Caki2 (cell line): ENCODE measurements at places on chromosomes 16 and 17.

- no peak for DNase-seq
These were observed 13.0 kb downstream of the HAS3 start for GRCh38 chr16:69118468-69118867.

DNA sequence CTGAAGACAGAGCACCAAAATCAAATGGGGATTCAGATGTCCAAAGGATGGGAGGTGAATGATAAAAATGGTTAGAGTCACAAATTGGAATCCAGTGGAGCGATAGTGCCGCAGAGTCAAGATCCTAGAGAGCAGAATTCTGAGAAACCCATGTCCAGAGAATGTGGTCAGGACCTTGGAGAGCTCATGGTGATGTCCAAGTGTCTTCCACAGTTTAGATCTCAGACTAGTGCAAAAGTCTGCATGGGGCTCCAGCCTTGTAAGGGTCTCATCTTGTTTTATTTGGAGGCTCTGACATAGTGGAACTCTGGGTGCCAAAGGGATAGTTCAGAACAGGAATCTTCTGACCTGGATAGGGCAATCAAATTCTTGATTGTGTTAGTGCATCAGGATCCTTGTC, 245.9 kb upstream of the HSBP1 start:
- peak; percentile 16 for DNase-seq

DNA sequence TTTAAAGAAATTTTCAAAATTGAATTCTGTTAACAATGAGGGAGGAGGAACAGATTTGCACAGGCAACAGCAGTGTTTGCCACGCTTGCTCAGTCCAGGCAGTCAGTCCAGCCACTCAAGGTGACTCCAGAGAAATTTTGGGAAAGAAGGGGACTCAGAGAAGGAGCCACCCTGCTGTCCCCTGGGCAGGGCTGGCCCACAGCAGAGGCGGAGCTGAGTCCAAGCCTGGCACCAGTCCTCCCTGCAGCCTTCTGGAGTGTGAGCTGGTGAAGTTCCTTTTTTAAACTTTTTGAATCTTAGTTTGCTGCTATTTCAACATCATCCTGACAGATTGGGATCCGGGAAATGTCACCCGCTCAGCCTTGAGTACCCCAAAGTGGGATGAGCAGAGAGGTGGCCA, 14.5 kb upstream of the SLC47A2 start:
- no peak for DNase-seq

DNA sequence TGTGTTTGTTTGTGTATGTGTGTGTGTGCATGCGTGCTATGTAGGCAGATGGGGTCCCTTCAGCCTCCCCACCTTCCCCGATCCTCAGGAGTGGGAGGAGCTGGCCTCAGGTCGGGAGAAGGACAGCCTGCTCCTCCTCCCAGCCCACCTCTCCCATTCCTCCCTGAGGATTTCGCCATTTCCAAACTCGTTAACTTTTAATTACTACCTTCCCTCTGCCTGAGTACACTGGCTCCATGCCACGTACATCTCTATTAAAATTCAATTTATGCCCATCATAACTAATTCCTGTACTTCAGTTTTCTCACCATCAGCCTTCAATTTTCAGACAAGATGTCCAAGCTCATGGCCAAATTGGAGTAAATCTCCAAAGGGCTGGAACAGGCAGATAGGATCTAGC, 148.6 kb downstream of the SDK2 start:
- no peak for DNase-seq

- DNase-seq, result no peak
These were observed 319.2 kb downstream of the SOX9 start for GRCh38 chr17:72439893-72440502.

- DNase-seq, result no peak
These were observed 107.7 kb downstream of the TOX3 start for GRCh38 chr16:52439171-52439701.

GRCh38 chr16:660459-661183, 7.3 kb upstream of the RHOT2 start:
- peak; percentile 88 for DNase-seq

DNA sequence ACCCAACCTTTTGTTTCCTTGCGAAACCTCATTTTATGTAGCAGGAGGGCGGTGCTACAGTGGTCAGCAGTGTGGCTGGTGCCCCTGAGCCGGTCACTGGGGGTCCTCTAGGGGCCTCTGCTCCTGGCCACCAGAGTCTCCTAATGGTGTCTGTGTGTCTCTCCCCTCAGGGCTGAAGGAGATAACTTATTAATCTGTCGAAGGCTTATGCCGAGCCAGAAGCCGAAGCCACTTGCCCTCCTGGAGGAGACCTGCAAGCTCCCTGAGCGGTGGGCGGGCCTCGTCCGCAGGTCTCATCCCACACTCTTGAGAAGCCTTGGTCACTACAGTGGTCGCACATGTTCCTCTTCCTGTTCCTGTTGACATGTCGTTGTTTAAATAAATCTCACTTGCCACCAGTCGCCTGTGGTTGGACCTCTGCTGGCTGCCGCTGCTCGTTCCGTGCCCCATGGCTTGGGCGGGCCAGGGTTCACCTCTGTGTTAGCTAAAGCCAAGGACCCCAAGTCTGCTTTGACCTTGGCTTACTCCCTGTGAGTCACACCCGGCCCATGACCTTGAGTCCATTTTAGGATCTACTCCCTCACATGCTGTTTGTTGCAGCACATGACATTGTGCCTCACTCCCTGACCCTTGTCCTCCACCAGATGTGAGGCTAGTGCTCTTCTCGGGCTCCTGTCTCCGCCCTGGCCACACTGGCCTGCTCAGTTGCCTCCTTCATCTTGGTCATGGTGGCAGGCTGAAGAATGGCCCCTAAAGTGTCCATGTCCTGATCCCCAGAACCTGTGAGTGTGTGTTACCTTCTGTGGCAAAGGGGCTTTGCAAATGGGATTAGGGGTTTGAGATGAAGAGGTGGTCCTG, 38.7 kb upstream of the AQP8 start:
- no peak for DNase-seq

DNA sequence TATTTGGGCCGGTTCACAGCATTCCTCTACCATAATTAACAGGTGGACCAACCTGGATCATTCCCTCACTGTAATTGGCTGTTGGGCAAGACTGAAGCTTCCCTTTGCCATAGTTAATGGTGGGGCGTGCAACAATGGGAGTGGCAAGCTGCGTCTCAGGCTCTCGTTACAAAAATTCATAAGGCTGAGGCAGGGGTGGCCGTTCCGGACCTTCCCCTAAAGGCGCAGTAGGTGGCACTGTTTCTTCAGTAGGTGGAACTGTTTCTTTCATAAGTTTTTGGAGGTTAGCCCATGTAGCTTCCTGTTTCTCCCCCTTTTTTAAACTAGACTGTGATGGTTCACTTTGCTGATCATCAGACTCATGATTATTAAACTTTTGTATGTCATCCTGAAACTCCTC, 17.0 kb upstream of the TMC5 start:
- no peak for DNase-seq

- DNase-seq, result no peak
These were observed 220.3 kb upstream of the IRX3 start for GRCh38 chr16:54506741-54507500.

- no peak for DNase-seq
These were observed 4.8 kb downstream of the RHBDF2 start for GRCh38 chr17:76496464-76496863.

DNA sequence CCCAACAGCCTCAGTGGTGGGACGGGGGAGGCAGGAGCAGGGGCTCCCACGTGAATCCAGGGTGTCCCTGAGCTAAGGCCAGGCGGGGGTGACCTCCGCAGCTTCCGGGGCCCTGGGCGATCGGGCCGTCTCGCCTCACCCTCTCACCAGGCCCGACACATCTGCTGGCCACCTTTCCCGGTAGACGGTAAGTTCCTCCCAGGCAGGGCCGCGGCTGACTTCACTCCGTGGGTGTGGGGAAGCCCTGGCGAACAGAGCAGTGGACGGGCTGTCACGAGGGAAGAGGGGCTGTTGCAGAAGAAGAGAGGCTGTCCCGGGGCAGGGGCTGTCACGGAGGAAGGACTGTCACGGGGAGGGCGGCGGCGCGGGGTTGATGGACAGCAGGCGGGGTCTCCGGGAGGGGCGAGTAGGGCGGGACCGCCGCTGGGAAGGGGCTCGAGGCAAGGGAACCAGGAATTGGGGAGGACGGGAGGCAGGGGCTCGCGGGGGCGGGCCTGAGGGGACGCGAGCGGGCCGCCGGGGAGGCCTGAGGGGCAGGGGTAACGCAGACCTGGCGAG, 498 bp downstream of the PKMYT1 start:
- no peak for DNase-seq

DNA sequence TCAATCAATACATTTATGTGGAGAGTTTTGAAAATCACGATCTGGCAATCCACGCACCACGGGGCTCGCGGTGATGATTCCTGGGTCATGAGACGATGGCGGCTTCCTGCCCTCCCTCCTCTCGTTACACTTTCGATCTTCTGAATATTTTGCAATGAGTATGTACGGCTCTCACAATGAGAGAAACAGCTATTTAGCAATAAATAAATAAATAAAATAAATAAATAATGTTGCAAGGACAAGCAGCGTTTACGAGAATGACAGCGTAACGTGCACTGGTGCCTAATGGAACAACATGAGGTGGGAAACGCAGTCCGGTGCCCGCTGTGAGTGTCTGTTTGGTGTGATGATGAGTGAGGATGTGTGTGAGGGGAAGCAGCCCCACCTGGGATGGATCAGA, 46.7 kb upstream of the JPH3 start:
- DNase-seq, result no peak

DNA sequence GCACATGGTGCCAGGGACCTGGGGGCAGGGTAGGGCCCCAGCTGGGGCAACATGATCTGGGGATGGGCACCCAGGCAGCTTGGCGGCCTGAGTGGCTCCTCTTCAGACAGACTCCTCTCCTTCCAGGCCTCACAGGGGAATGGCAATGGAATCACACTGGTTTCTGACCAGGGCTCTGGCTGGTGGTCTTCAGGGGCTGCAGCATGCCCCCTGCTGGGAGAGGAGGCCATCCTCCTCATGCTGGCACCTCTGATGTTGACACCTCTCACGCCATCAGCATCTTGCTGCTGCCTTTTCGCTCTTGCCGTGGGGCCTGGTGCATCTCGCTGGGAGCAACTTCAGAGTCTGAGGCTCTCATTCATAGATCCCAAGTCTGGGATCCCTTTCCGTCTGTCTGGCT, 11.2 kb upstream of the GFOD2 start:
- DNase-seq, result no peak

- no peak for DNase-seq
These were observed 270.1 kb downstream of the PHKB start for GRCh38 chr16:47731252-47731651.

GRCh38 chr16:83899272-83899897, 470 bp downstream of the MLYCD start:
- DNase-seq, result peak; percentile 46

GRCh38 chr17:63665527-63666214, 34.3 kb downstream of the LIMD2 start:
- DNase-seq, result no peak

- DNase-seq, result no peak
These were observed 5.9 kb downstream of the HPR start for GRCh38 chr16:72068930-72069329.

- DNase-seq, result no peak
These were observed 165.1 kb downstream of the XYLT1 start for GRCh38 chr16:17305694-17306093.

DNA sequence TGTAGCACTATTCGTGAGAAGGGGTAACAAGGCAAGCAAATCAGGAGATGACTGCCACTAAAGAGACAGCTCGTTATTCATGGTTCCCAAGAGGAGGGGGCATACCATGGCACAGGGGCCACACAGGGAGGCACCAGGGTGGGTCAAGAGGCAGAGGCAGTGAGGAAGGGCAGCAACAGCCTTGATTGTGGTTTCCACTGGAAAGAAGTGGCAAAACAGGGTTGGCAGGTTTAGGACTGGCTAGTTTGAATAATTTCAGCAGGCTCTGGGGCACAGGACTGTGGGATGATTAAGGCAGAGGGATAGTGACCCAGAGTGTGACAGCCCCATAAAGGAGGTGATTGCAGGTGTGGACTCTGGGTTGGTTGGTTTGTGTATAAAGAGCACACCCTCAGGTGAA, 188.9 kb downstream of the CBLN1 start:
- no peak for DNase-seq

GRCh38 chr17:61481421-61481820, 29.2 kb downstream of the TBX4 start:
- no peak for DNase-seq

DNA sequence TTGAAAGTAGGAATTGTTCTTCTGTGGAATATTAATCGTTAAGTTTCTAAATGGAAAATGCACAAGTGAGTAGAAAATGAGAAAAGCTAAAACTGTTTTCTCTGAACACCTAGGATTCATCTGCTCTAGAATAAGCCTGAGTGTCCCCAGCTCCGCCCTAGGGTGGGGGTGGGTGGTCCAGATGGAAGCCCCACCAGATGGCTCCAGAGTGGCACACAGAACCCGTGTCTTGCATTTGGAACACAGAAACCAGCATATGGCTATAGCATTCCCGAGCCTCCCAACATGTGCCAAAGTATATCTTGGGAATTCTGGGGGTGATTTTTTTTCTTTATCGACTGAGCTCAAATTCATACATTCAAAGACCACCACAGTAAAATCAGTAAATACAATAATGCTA, 517.7 kb upstream of the PSMD7 start:
- no peak for DNase-seq

DNA sequence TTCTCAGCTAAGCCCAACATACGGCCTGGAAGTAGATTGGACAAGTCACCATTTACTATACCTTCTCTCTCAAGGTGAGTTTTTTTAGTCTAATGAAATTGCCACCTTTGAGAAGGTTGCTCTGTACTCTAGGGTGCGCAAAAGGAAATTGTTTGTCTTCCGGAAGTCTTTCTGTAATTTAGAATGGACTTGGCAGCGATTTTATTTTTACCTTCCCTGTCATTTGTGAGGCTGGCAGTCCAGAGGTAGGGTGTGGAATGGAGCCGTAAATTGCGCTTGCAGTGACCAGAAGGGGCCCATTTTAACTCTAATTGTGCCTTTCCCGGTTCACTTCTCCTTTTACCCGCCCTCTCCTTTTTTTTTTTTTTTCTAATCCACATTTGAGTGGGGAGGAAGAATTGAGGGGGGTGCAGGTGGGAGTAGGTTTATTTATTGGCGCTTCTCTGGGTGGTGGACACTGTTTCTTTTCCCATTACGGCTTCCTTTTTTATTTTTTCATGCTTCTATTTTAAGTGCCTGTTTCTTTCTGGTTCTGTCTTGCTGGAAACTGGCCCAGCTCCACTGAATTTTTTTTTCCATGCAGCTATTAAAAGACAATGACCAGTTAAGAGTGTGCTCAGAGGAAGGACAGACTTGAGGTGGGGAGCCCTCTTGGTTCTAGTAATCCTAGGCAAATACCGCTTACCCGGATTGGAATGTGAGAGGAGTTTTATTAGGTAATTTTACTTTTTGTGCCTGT, 89.7 kb upstream of the CLEC18A start:
- no peak for DNase-seq
